ENCODE measurements at places on chromosomes 3 and 15.

- no peak for DNase-seq
These were observed 55.0 kb downstream of the RHCG start for GRCh38 chr15:89441295-89441812.

- DNase-seq, result no peak
These were observed 54.1 kb upstream of the ATP2C1 start for GRCh38 chr3:130839813-130840212.

DNA sequence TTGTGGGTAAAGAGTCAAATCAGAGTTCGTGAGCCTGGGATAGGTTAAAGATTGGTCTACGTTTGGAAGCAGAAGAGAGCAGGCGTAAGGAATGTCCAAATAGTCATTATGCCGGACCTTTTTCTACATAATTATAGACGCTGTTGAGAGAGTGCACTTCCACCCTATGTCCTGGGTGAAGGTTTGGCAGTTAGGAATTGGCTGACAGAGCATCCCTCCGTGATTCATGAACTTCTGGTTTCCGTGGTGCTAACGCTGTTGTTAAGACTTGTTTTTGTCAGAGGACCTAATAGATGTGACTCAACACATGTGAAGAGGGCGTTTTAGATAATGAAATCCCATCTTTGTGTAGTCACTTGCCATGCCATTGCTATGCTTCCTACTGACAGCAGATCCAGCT lies 1.1 kb downstream of the EAF1 start:
- DNase-seq, result no peak

- DNase-seq, result no peak
These were observed 1.1 kb downstream of the NFKBIZ start for GRCh38 chr3:101850246-101851051.

DNA sequence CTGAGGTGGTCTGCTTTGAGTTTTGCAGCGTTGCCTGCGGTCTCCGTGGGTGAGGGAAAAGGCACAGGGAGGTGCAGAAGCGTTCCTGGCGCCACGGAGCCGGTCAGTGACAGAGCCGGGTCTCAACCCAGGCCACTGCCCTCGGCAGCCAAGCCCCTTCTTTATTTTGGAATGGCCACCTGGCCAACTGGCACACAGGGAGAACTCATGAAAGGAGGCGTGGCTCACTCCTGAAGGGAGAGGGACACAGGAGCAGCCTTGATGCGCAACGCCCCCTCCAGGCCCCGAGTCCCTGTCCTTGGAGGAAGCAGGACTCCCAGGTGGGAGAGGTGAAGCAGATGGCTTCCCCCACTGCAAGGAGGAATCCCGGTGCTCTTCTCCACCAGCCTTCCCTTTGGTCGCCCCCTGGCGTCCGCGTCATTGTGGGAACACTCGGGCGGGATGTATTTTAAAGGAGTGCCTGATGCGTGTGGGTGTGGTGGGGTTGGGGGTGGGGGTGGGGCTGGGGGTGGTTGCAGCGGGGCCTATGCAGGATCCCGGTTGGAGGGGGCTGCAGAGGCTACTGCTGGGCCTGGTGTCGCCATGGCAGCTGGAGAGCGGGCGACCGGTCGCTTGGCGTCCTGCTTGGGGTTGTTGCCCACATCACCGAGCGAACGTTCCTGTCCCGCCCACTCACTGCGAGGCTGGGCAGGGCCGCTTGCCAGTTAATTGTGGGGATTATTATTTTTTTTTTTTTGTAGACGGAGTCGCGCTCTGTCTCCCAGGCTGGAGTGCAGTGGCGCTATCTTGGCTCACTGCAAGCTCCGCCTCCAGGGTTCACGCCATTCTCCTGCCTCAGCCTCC lies 32.6 kb downstream of the APBA2 start:
- DNase-seq, result no peak

DNA sequence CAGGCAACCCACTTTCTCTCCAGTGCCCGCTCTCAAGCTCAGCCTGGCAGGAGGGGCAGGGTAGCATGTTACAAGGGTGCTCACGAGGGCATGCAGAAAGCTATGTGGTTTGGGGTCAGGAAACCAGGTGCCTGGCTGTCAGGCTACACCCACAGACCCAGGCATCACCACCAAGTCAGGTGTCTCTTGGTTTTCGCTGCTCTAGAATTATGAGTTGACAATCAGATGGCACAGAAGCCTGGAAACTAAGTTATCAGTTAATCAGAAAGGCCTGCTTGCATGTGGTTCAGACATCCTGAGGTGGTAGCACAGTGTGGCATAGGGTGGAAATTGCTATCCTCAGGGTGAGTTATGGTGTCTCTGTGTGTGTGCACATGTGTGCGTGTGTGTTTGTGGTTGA lies 16.2 kb upstream of the CCR9 start:
- no peak for DNase-seq

GRCh38 chr3:43155464-43156121 lies 49.7 kb upstream of the POMGNT2 start:
- DNase-seq, result peak; percentile 20

GRCh38 chr3:46906471-46907058 lies 29.0 kb downstream of the PTH1R start:
- DNase-seq, result no peak

GRCh38 chr15:63457379-63457778 lies 47.0 kb upstream of the USP3 start:
- DNase-seq, result no peak

DNA sequence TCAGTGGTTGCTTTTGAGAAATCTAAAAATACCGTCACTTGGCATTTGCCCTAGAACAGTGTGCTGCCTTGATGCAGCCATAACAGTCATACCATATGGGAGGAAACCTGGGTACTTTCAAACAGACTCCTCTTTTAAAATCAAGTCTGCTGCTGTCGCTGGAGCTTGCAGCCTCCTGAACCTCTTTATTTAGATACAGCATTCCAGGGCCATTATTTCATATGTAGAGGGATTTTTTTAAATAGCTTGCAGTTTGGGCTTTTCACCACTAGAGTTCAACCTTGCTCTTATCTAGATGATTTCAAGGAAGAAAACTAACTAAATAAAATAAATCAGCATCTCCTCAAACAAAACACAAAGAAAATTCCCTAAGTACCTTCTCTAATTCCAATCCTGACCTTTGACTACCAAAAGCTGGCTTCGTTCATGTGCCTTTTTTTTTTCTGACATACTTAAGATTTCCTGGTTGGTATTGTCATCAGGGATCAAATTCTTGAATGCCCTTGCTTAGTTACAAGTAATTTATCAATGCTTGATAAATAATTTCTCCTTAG lies 111.6 kb downstream of the KBTBD8 start:
- no peak for DNase-seq

- DNase-seq, result no peak
These were observed 721 bp downstream of the MYEF2 start for GRCh38 chr15:48177383-48177765.

DNA sequence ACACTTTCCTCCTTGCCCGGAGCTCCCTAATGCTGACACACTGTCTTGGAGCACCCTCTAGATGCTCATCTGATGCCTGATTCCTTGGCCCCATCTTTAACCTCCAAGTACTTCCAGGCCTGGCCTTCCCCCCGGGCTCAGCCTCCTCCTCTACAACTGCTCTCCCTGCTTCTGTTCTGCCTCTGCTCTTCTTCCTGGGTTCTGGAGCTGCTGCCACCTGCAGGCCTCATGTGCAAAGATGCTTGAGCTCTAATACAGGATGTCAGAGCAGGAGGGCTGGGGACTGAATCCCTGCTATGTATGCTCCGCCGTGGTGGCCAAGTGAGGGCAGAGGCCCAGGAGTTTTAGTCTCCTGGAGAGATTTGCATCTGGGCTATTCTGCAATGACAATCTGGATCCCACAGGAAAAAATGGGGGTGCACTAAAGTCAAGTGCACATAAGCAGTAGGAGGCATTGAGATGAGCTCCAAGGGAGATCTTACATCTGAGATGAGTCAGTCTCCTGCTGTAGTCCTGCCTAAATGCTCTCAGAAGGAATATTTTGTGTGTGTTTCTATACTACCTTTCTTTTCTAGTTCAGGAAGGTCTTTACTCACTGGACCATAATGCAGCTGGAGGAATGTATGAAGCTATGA lies 296.3 kb downstream of the UACA start:
- peak; percentile 4 for DNase-seq

GRCh38 chr15:48646331-48646730 lies 822 bp upstream of the FBN1 start:
- DNase-seq, result peak; percentile 39

- no peak for DNase-seq
These were observed 124.3 kb downstream of the CTNNB1 start for GRCh38 chr3:41323467-41324155.

DNA sequence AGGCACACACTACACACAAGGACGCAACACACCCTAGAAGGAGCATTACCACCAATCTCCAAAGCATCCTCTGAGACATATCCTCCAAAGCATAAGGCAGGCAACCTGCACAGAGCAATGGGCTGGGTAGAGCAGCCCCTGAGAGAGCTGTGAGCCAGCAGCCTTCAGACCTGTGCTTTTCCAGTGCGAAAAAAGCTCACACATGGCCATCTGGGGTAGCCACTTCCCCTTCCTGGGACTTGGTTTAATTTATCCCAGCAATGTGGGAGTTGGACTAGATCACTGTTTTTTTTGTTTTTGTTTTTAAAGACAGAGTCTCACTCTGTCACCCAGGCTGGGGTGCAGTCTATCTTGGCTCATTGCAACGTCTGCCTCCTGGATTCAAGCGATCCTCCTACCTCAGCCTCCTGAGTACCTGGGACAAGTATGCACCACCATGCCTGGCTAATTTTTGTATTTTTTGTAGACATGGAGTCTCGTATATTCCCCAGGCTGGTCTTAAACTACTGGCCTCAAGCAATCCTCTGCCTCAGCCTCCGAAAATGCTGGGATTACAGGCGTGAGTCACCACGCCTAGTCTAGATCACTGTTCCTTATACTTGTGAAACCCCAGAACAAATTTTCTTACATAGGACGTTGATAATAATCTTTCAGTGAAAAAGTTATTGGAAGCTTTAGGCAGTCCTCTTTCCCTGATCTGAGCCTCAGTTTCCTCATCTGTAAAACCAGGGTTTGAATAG lies 18.9 kb downstream of the PTPN23 start:
- no peak for DNase-seq

- DNase-seq, result no peak
These were observed 40.6 kb upstream of the ADAMTS9 start for GRCh38 chr3:64728428-64728827.

DNA sequence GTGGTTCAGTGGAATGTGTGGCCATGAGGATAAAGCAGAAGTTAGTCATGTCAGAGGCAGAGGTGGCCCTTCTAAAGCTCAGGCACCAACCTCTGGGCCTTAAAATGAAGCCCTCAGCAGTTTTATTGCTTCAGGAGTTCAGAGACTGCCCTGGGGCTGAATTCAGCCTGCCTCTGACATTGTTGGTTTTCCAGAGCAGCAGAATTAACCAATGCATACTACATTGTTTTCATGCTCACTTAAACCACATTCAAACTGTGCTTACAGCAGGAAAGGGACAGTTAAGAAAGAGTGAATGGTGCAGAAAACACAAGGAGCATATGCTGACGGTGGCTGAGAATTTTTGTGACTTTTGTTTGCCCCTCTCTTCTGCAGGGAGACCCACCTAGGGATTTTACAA lies 320.2 kb downstream of the CHST2 start:
- DNase-seq, result no peak

DNA sequence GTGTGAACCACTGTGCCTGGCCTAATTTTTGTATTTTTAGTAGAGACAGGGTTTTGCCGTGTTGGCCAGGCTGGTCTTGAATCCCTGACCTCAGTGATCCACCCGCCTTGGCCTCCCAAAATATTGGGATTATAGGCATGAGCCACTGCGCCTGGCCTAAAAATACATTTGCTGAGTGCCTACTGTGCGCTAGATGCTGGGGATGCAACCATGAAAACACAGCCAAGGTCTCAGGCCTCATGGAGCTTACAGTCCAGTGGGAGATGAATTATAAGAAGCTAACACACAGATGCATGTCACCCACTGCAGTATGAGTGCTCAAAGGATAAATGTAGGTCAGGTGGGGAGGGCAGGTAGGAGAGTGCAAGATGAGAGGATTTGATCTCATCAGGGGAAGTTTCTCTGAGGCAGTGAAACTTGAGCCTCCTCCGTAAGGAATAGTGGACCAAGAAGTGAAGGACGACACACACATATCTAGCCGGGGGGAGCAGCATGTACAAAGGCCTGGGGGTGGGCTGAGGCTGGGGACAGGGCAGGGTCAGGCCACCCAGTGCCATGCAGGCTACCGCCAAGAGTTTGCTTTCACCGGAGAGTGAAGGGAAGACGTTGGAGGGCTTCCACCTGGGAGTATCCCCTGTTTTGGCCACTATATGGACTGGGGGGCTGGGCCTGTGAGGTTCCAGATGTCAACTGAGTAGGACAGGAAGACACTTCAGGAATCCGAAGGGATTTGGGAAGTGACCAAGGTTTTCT lies 24.3 kb downstream of the IRAK2 start:
- no peak for DNase-seq

- DNase-seq, result no peak
These were observed 284.7 kb upstream of the STT3B start for GRCh38 chr3:31247850-31248562.

GRCh38 chr3:178795349-178795748 lies 259.1 kb downstream of the KCNMB2 start:
- DNase-seq, result no peak

- DNase-seq, result no peak
These were observed 41.6 kb downstream of the PARP15 start for GRCh38 chr3:122619040-122619439.

Data from C1 segment of cervical spinal cord (tissue), 14 donors.